ENCODE measurements at places on chromosomes 7 and 10.

- DNase-seq: no peak
These were observed 127.3 kb upstream of the PCBD1 start for GRCh38 chr10:71015674-71016073.

DNA sequence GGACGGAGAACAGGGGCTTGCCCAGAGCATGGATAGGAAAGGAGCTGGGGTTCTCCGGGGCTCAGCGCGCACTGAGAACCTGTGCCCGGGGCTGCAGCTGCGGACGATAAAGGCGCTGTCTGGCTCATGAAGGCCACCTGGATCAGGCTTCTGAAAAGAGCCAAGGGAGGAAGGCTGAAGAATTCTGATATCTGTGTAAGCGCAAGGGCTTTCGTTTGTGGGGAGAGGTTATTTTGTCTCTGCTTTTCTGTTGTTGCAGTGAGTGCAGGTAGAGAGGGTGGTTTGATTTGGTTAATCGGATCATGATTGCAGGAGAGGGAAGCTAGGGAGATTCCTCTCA, 250.5 kb downstream of the NSUN6 start:
- no peak for DNase-seq

DNA sequence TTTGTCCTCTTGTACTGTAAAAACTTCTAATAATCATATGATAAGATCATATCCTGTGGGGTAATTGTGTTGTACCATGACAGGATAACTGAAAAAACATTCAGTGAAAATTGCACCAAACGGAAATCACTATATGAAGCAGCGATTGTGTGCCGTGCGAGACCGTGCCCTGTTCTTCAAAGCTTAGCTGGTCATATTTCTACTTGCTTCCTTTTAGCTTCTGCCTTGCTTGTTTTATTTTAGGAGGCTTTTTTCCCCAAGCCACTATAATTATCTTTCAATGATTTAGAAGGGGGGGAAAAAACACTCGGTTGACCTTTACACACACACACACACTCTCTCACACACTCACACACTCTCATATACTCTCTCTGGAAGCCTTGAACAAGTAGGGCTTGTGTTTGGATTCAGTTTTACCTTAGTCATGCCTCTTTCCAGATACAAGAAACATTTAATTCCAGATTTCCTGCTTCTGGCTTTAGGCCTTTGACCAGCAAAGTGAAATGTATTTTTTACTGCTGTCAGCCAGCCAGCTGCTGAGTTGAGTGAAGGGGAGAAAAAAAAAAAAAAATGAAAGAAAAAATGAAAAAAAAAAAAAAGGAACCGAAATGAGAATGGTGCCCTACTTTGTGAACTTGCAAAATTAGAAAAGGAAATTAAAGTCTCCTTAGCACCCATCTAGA, 181.4 kb downstream of the ARID5B start:
- no peak for DNase-seq

DNA sequence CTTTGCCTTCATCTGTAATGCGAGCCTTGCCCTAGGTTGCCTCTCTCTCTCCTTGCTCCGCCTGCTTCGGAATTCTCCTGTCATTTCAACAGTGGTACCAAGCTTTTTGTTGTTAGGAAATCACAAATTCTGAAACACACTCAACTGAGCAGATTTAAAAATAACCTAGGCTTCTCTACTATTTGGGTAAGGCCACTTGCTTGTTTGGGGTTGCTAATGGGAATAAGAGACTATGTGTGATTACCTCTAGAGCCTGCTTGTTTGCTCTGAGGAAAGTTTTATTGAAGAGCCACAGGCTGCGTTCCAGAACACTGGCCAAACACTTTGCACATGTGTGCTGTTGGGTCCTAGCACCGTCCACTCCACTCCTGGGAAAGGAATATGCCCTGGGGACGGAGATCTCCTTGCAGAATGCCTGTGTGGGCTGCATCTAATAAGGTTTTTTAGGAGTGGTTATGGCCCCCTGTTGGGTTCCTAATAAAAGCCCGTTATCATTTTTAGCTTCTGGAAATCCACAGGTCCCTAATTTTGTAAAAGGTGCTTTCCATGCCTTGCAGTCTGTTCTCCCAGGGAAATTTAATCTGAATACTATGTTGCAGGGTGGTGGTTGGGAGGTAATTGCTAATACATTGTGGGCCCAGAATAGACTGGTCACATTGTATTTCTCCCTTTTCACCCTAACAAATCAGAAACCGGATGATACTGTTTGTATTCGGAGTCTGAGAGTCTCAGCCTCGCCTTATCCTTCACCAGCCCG, 68.7 kb upstream of the KLF6 start:
- no peak for DNase-seq

GRCh38 chr10:129810-130209, 5.4 kb upstream of the ZMYND11 start:
- no peak for DNase-seq

GRCh38 chr7:115019882-115020605, 98.2 kb downstream of the MDFIC start:
- DNase-seq: no peak

- no peak for DNase-seq
These were observed 115.3 kb downstream of the SGMS1 start for GRCh38 chr10:50508315-50509051.

DNA sequence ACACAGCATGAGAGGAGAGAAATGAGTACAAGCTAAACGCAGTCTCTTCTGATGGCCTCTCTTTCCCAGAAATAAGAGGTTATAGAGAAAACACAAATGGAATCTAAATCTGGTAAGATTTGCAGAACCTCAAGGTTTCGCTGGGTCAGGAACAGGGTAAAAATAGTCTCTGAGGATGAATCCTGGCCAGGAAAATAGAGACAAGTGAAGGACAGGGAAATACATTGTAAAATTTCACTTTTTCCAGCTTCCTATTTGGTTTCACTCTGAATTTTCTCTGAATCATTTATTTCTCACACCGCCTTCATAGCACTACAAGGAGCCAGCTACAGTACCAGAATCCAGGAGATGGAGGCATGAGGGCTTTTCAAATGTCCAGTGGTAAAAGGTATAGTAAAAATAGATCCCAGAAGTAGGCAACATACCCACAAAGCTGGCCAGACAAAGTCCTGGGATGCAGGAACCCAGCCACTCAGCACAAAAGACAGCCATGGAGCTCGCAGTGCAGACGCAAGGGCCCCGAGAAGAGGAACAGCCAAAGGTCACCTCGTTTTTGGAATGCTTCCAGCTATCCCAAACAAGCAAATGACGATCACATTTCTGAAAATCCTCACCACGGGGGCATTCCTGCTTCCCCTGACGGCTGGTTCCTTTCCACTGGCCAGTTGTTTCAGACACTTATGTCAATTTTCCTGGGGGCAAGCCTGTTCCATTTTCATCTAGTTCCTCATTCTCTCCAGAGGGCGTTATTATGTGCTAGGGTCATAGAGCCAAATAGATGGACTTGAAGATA, 21.5 kb upstream of the IKZF1 start:
- DNase-seq: no peak

GRCh38 chr10:131350245-131350644, 38.7 kb upstream of the TCERG1L start:
- DNase-seq: no peak

- no peak for DNase-seq
These were observed 232.1 kb downstream of the FZD1 start for GRCh38 chr7:91496251-91496820.

DNA sequence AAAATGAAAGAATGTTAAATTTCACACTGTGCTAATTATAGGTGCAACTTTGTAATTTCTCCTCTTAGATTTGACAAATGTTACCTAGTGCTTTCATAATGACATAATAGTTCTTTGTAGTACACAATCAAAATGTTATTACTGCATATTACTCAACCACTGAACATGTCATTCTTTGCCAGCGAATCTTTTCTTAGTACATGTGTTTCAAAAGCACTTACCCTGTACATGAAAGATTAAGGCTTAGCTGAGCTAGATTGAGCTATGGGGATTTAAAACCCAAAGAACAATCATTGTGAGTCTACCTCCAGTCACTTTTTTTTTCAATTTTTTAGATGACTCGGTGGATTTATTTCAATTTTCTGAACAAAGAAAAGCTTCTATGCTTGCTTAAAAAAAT, 123.5 kb upstream of the FERD3L start:
- DNase-seq: no peak

GRCh38 chr10:21372651-21373410, 152.7 kb downstream of the SKIDA1 start:
- no peak for DNase-seq

- DNase-seq: no peak
These were observed 58.0 kb downstream of the CREB5 start for GRCh38 chr7:28470344-28470743.

DNA sequence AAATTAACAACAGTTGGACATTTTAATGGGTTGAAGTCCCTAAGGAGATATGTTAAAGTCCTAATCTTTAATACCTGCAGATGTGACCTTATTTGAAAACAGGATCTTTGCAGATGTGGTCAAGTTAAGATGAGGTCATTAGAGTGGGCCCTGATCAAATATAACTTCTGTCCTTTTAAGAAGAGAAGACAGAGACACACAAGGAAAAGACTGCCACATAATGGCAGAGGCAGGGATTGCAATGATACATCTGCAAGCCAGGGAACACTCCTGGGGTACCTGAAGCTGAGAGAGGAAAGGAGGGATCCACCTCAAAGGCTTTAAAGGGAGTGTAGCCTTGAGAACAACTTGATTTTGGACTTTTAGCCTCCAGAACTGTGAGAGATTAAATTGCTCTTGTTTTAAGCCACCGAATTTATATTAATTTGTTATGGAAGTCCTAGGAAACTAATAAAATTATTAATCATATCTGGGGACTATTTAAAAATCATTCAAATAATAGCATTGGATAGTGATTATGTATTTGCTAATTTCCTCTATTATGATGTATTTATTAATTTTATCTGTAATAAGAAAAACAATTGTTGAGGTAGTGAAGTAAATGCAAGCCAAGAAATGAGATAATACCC, 700.0 kb upstream of the PCDH15 start:
- DNase-seq: no peak

GRCh38 chr7:150405584-150406311, 26.6 kb downstream of the ZNF775 start:
- no peak for DNase-seq

- no peak for DNase-seq
These were observed 35.0 kb downstream of the GNA12 start for GRCh38 chr7:2808891-2809665.

- no peak for DNase-seq
These were observed 344.9 kb upstream of the CHRM2 start for GRCh38 chr7:136523571-136523970.

DNA sequence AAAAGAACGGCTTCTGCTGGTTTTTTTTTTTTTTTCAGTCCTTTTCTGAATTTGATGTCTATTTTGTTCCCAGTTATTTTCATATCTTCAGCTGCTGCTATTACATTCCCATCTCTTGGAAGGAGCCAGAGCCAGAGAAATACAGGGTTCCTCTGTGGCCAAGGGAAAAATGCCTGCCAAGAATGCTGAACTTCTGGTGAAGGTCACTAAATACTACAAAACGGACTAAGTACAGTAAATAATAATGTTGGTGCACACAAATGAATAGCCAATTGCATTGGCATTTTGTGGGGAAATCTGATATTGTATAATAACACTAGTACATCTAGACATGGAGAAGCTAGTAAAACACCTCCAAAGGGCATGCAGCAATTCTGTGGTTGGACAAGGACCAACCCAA, 56.3 kb upstream of the ZEB1 start:
- DNase-seq: no peak

- no peak for DNase-seq
These were observed 54.5 kb downstream of the RAB18 start for GRCh38 chr10:27558612-27559020.

DNA sequence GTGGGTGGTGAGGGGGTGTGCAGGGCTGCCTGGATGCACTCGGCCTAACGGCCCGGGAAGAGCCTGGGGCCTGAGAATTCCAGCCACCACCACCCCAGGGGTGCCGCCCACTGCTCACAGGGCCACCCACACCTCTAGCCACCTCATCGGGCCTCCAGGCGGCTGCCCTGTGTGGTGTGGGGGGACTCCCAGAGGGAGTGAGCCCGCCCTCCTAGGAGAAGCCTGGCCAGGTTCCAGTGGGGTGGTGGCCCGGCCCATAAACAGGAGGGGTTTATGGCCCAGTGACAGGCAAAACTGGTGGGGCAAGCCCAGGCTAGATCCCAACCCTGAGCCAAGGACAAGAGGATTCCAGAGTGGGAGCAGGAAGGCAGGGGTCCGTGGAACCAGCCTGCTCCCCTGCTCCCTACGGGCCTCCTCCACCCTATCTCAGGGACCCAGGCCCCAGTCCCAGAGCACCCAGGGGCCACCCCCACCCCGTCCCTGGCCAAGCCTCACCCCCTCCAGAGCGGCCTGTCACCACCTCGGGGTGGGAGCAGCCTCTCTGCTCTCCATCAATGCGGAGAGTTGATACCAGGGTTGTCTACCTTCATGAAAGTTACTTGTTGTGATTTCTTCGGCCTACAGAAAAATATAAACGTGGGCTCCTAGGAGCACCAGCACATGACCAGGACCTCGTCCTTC, 20.2 kb upstream of the PDGFA start:
- no peak for DNase-seq

GRCh38 chr10:95792874-95793285, 36.9 kb downstream of the ENTPD1 start:
- no peak for DNase-seq

DNA sequence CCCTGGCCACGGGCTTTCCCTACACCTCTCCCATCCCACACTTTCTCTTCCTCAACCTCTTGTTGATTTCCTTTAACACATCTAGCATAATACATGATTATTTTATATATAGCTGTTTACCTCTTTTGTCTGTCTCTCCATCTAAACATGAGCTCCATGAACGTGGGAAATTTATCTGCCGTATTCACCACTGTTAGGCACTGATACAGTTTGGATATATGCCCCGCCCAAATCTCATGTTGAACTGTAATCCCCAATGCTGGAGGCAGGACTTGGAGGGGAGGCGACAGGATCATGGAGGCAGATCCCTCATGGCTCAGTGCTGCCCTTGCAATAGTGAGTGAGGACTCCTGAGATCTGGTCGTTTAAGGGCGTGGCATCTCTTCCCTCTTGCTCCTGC, 5.7 kb downstream of the CYTH3 start:
- no peak for DNase-seq

DNA sequence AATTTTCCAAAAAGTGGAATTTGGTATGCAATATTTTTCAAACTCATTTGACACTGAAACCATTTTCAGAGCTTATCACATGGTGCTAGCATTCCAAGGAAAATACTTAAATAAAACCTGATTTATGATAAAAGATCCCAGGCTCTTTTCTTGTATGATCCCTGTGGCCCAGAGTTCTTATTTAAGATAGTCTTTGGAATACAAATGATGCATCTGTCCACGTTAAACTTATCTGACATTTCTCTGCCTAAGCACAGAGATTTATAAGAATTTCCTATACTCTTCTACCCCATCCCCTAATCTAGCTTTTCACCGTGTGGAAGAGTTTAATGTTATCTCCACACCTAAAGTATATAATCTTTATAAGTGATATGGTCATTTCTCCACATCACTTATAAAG, 66.2 kb downstream of the AHR start:
- DNase-seq: no peak

GRCh38 chr7:137999496-138000080, 2.3 kb downstream of the CREB3L2 start:
- no peak for DNase-seq

GRCh38 chr7:71457846-71458590, 326.1 kb downstream of the GALNT17 start:
- no peak for DNase-seq

GRCh38 chr7:139118805-139119485, 9.4 kb upstream of the ZC3HAV1 start:
- DNase-seq: no peak

All from stimulated activated CD4-positive, alpha-beta T cell treated with anti-CD3 and anti-CD28 coated beads, TNF-alpha, amount 100 ng/mL, for 4 hours (primary cell).